ENCODE measurements at places on chromosomes 6 and 20.

DNA sequence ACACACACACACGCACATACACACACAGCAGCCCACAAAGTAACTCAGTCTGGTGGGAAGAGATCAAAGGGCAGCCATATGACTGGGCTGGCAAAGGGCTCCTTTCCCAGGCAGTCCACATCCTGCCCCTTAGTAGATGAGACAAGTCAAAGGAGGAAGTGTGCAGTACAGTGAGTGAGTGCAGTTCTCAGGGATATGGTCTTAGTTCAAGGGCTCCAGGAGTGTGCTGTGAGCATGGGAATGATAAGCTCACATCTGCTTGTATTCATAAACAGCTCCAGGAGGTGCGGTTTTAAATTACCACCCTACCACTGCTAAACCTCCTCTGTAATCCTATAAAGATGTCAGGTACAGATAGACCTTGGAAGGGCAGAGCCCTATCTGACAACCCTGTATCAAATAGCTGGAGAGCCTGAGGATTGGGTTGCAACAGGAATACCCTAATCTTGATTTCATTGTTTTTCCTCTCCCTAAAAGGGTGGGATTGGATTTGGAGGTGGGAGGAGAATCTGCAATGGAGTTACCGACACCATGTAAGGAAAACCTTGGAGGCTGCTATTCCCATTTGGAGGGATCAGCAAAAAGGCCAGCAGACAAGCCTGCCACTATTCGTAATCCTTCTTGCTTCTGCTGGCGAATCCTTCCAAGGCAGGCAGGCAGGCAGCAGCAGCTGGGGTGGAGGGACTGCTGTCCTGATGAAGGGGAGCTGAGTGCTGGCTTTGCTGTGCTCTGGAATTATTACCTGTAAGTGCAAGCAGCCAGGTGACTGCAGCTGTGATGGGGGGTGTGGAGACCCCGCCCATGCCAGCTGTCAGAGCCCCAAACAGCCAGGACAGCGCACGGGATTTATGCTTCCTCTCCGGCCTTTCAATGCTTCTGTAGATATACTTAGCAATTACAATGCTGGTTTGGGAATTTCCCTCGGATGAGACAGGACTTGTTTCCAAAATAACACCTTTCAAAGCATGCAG is 342.7 kb downstream of the PRL start:
- no peak for DNase-seq

- DNase-seq = no peak
Measured at GRCh38 chr6:42141603-42142117, 760 bp downstream of the C6orf132 start.

- DNase-seq = no peak
Measured at GRCh38 chr20:25127761-25128537, 46.0 kb upstream of the VSX1 start.

DNA sequence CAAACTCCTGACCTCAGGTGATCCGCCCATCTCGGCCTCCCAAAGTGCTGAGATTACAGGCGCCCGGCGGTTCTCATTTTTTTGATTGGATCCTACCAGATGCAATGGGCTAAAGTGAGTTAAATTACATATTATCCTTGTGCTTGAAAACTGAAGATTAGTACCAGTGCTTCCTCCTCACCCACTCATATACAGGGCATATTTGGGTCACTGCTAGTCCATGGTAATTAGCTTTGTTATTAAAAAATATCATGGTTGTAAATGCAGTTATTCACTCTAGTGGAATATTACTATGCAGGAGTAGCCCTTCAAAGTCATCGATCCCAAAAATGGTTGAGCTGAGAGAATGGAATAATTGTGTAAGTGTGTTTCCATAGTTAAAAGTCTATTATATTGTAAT is 26.5 kb downstream of the ZNF292 start:
- no peak for DNase-seq

- no peak for DNase-seq
Measured at GRCh38 chr6:142551274-142551811, 249.5 kb downstream of the ADGRG6 start.

- no peak for DNase-seq
Measured at GRCh38 chr20:31516166-31516565, 1.9 kb downstream of the HM13 start.

DNA sequence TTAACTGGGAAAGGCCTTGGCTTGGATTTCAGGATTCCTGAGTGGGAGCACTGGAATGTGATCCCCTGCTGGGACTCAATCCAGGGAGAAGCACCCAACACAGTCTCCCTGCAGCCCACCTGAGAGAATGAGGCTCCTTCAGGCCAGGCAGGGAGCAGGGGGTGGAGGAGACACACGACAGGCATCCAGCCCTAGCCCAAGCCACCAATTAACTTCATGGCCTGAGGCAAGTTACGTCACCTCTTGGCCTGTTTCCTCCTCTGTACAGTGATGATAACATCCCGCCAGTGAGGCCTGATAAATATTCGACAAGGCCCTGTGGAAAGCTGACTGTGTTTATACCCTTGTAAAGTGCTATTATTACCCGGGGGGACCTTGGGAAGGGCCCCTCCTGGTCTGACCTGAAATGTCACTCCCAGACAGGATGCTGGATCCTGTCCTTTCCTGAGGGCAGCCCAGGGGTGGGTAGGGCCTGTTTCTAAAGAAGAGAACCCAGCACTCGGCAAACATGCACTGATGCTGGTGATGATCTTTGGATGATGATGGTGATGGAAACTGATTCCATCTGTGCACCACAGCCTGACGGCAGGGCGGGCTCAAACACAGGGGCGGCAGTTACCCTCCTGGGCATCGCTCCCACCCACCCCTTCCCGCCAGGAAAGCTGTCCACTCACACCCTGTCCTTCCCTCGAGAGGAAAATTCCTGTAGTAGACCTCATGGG is 12.4 kb downstream of the FRS3 start:
- DNase-seq = no peak

GRCh38 chr20:34907616-34908469 is 31.4 kb downstream of the ACSS2 start:
- no peak for DNase-seq

DNA sequence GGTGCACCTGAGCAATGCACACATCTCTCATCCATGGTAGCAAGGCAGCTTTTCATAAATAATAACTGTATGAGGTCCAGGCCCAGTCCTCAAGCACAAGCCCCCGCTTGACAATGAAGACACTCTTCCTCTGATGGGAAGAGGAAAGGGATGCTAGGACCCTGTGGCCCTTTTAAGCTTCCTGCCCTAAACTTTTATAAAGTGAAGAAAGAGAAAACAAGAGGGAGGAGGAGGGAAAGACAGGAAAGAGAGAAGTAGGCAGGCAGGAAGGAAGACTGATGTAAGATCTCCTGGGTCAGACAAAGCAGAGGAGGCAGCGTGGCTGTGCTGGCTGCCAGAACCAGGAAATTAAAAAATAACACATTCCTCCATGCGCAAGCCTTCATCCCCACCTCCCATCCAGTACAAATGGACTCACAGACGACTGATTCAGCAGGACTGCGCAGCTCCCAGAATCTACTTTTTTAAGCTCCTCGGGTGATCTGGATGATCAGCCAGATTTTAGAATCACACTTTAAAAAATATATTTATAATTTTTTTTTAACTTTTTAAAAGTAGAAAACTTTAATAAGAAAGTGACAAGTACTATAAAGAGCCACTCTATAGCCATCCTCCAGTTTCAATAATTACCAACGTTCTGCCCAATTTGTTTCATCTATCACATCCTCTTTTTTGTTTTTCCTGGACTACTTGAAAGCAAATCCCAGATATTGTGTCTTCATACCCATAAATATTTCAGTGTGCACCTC is 16.5 kb downstream of the TNFAIP3 start:
- no peak for DNase-seq

DNA sequence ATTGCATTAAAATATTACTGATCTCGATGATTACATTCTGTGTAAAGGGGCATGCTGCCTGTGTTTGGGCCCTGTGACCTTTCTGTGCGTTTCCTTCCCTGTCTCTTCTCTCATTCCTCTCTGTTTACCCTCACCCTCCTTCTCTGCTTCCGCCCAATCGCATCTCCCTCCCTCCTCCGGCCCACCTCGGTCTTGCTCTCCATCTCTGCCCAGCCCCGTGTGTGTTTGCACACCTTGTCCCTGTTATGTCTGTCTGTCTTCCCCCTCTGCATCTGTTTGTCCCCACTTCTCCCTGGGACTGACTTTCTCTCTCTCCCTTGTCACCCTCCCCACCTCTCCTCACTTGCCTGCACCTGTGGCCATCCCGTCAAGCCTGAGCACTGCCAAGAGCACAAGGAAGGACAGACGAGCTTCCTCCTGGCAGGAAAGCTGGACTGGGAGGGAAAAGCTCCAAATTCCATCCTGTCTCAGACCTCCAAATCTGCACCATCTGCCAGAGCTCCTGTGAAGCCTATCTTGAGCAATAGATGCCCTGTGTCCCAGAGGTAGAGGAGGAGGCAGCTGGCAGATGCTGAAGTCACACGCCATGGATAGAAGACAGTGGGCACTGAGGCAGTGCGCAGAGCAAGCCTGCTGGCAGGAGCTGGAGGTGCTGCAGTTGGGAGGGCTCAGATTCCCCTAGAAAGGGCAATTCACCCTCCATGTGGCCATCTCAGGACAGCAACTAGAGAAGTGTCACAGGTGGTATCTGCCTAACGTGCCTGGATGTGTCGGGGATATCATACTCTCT is 172.3 kb downstream of the PTPRT start:
- DNase-seq = no peak

- no peak for DNase-seq
Measured at GRCh38 chr20:18284805-18285533, 3.4 kb upstream of the ZNF133 start.

GRCh38 chr6:112030961-112031660 is 22.8 kb upstream of the CCN6 start:
- no peak for DNase-seq

GRCh38 chr6:36968266-36968977 is 13.9 kb downstream of the PI16 start:
- DNase-seq = no peak

DNA sequence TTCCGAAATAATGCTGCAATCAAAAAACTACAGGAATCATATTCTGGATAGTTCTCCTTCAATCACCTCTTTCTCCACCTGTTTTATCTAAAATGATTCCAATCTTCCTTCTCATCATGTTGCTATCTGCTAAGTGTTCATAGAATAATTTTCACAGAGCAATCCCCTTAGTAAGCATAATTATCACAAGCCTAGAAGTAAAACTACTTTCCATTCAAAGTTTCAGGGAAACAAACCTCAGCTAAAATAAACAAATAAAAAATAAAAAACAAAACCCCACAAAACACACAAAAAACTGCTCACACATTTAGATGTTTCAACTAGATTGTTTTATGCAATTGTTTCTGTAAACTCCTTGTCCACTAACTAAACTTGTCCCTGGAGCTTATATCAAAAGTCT is 291.2 kb downstream of the PHACTR1 start:
- no peak for DNase-seq

DNA sequence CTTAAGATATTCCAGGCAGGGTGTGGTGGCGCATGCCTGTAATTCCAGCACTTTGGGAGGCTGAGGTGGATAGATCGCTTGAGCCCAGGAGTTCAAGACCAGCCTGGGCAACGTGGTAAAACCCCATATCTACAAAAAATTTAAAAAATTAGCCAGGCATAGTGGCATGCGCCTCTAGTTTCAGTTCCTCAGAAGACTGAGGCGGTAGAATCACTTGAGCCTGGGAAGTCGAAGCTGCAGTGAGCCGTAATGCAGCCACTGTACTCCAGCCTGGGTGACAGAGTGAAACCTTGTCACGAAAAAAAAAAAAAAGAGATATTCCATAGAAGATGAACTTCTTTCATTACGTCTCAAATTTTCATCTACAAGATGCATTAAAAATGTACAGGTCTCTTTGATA is 46.7 kb upstream of the ISM1 start:
- no peak for DNase-seq

- DNase-seq = no peak
Measured at GRCh38 chr20:44477151-44477550, 1.5 kb downstream of the TTPAL start.

DNA sequence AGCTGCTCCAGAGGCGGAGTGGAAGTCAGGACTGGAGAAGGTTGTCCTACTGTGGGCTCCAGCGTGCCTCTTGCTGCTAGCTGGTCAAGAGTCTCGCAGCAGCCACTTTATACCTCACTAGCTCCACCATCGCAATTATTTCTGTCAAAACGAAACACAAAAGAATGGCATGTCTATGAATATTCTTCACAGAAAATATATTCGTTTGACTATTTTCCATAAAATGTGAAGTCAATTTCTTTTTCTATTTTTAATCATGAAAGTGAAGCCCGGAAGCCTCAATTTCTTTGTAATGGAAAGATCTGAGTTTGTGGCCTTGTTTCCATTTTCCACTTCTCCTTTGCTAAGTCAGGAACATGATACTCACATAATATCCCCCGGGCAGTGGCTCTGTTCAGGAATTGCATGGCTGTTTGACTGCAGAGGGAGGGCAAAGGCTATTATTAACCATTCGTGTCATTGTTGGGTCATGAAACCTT is 51.7 kb downstream of the DTD1 start:
- no peak for DNase-seq

- DNase-seq = no peak
Measured at GRCh38 chr6:166776571-166776970, 149.5 kb upstream of the RPS6KA2 start.

DNA sequence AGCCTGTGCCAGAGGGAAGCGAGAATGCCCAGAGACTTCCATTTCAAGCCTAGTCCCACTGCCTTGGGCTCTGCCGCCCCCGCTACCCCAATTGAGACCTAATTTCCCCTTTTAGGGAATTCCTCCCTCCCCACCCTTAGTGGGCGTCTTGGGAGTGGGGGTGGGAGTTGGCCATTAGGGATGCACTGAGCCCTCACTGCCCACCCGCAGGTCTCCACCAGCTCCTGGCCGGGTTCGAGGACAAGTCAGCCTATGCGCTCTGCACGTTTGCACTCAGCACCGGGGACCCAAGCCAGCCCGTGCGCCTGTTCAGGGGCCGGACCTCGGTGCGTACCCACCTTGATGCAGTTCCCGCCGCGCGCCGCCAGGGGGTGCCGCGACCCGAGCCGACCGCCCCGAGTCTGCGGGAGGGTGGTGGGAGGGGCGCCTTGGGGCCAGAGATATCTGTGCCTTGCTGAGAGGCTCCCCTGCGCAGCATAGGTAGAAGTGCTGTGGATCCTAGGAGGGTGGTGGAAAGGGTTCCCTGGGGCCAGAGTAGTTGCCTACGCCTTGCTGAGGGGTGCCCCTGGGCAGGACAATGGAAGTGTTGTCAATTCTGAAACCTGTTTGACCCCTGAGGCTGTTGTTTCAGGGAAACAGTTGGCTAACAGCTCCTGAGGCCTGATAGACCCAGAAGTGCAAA is 9.2 kb downstream of the ITPA start:
- peak; percentile 48 for DNase-seq

- DNase-seq = no peak
Measured at GRCh38 chr20:10986586-10986985, 312.8 kb upstream of the JAG1 start.

DNA sequence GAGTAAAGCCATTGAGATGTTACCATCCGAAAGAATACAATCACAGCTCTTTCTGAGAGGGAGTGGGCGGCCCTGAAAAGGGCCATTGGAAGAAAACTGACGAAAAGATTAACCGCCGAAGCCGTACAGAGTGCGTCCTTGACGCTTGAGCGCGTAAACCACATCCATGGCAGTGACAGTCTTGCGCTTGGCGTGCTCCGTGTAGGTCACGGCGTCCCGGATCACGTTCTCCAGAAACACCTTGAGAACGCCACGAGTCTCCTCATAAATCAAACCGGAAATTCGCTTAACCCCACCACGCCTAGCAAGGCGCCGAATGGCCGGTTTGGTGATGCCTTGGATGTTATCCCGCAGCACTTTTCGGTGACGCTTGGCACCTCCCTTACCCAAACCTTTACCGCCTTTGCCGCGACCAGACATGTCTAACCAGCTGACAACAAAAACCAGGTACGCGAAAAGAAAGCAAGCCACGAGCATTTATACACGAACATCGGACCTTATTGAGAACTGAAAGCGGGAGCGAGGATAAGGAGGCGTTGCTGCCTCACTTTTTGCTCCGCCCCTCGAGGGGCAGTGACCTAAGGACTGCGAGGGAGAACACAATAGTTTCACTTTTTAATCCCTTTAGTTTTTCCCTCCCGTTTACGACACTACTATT is 60.3 kb upstream of the HFE start:
- peak; percentile 98 for DNase-seq
